ENCODE measurements at places on chromosomes 7 and 10.

GRCh38 chr7:105769901-105770628 is 106.3 kb downstream of the ATXN7L1 start:
- peak; percentile 45 for DNase-seq

DNA sequence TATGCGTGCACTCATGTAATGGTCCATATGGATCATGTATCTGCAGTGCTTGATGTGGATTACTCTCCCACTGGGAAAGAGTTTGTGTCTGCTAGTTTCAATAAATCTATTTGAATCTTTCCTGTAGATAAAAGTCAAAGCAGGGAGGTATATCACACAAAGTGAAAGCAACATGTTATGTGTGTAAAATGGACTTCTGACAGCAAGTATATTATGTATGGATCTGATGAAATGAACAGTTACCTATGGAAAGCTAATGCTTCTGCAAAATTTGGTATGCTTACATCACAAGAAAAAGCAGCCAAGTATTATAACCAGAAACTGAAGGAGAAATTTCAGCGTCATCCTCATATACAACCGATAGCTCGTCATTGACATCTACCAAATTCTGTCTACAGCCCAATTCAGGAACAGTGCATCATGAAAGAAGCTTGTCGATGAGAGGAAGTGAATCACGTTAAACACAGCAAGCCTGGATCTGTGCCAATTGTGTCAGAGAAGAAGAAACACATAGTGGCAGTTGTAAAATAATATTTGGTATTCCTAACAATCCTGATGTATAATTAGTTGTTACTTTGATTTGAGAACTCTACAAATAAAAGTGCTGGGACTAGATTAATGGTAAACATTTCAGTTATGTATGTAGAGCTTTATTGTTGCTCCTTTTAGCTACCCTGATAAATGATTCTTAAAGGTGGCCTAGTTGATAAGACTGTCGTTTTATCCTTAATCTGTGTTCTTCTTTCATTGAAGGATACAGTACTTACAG is 14.2 kb upstream of the SYPL1 start:
- DNase-seq = no peak

DNA sequence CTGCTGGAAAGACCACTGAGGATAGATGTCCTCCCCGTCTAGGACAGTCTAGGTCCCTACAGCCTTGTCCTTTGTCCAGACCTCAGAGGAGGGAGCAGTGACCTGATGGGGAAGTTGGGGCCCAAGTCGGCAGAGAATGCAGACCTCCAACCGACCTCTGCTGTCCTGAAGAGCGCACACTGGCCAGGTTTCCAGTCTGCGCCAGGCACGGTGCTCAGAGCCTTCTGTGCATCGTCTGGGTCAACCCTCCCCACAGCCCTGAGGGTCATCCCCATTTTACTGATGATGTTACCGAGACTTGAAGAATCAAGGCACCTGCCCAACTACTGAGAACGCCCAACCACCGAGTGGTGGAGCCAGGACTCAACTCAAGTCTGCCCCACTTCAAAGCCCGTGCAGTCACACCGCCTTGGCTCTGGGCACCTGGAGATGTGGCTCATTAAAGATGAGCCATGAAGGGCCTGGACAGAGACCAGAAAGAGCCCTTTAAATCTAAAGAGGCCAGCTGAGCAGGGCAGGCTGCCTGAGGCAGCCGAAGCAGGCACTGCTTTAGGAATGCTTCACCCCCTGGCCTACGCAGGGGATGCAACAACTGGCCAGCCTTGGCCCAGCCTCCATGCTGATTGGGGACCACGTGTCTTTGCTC is 4.4 kb downstream of the ITPRIP start:
- no peak for DNase-seq

GRCh38 chr10:73494213-73494612 is 1.6 kb downstream of the PPP3CB start:
- DNase-seq = no peak

DNA sequence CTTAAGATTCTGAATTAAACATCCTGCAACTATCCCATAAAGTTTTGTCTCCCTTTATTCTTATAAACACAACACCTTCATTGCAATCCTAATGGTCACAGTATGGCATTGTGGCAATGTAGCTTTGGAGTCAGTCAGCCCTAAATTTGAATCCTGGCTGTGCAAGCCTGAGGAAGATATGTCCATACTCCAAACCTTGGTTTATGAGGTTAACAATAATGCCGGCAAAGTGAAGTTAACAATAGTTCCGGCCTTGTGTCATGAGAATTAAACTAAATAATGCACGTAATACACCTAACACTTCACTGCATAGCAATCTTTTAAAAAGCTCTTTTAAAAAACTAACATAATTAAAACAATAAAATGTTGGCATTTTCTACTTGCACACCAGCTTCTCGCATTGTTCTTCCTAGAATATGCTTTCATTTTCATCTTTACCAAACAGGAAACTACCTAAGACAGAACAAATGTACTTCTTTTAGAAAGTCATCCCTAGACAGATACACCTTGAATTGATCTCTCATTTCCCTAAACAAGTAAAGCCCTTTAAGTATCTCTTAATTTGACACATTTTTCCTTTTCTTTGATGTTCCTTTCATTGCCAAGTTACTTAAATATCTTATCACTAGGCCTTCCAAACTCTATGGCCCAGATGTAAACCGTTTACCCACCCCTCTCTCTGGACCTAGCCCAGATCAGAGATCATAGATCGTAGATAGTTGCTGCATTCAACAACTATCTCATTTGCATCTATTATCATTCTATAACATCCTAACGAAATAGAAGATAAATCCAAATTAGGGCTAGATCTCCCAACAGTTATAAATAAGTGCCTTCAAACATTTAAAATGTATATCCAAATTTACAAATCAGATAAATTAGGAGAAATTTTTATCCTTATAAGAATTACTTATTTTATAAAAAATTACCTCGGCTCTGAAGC is 66.7 kb downstream of the CREB3L2 start:
- DNase-seq = no peak

- DNase-seq = no peak
Observed at GRCh38 chr7:41536122-41536872, 166.6 kb downstream of the INHBA start.

- DNase-seq = no peak
Observed at GRCh38 chr10:128875030-128875744, 591.9 kb upstream of the MGMT start.

DNA sequence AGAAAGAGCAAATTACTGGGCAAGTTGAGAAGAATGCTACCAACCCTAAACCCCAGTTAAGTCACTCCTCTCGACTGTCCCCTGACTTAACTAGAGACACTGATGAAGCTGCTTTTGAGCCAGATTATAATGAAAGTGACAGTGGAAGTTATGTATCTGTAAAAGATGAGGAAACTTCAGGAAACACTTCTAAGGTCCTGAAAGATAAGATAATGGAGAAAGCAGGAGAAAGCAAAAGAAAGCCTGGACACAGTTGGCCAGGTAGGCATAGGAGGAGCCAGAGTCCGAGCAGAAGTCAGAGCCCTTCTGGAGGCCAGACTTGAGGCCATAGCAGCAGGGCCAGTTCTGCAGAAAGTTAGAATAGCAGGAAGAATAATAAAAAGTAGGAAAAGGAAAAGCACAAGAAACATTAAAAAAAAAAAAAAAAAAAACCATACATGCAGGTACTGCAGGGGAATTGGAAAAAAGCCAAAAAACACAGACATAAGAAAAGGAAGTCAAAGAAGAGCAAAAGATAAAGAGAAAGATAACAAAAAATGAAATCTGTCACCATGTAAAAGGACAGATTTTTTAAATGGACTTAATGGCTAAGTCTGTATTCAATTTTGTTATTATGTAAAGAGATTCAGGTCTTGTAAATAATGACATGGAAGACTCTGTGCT is 101.0 kb upstream of the KCNMA1 start:
- DNase-seq = no peak

DNA sequence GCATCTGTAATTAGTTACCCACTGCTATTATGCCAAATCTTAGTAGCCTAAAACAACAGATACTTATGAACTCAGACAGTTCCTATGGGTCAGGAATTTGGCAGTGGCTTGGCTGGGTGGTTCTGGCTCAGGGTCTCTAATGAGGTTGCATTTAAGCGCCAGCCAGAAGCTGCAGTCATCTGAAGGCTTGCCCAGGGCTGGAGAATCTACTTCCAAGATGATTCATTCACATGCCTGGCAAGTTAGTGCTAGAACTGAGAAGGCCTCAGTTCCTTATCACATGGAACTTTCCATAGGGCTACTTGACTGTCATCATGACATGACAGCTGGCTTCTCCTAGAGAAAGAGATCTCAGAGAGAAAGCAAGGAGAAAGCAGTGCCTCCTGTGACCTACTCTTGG is 121.3 kb downstream of the AVL9 start:
- no peak for DNase-seq

GRCh38 chr10:79941585-79942210 is 7.2 kb downstream of the SFTPD start:
- DNase-seq = no peak

DNA sequence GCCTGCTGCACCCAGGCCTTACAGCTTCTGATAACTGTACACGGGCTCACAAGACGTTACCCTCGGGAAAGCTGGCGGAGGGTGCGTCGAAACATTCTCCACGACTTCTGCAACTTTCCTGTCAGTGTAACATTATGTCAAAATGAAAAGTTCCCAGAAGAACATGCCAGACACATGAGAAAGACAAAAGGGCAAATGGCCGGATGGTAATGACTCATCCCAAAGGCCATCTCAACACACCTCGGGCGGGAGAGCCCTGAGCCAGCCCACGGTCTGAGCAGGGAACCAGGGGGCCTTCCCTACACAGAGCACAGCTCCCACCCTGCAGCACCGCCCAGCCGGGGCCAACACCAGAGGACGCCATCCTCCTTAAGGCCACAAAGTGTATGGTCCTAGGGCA is 118.7 kb downstream of the MAD1L1 start:
- no peak for DNase-seq

- DNase-seq = no peak
Observed at GRCh38 chr7:157807510-157807909, 470.7 kb downstream of the DNAJB6 start.

DNA sequence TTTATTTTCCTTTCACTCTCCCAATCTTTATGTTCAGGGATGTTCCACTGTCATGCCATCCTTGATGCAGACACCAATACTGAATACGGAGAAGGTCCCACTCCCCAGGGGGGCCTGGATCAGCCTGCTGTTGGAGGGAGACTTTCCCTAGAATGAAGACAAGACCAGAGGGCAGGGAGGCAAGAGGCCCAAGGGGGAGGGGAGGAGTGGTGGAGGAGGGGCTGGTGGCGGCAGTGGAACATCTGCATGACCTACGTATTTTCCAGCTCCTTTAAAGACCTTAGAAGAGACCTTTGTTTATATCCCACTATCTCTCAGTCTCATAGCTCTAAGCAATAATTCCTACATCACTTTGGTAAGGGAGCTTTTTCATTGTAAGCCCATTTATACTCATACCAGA is 183.0 kb downstream of the HECW1 start:
- no peak for DNase-seq

GRCh38 chr10:130902471-130902870 is 409.1 kb downstream of the TCERG1L start:
- DNase-seq = no peak

GRCh38 chr7:81081616-81082015 is 162.8 kb upstream of the SEMA3C start:
- DNase-seq = no peak

GRCh38 chr7:4073750-4074149 is 608.3 kb upstream of the FOXK1 start:
- peak; percentile 1 for DNase-seq

GRCh38 chr10:25017154-25017590 is 760 bp downstream of the THNSL1 start:
- peak; percentile 36 for DNase-seq

DNA sequence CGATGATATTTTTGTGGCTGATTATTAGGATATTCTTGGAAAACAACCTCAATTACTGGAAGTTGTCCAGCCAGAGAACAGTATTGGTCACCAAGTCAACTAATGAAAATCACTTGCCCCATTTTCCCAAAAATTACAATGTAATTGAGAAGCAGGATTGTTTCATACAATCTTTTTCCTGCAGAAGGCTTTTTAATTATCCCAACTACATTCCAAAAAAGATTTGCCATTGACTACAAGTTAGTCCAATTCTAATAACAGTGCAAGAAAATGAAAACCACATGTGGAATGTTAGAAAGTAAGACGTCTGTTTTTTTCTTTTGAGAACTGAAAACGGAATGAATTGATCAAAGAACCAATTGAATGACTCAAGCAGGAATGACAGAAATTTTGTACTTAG is 1195.8 kb downstream of the SORCS1 start:
- no peak for DNase-seq

- DNase-seq = peak; percentile 14
Observed at GRCh38 chr7:311796-312195, 21.8 kb downstream of the FOXL3 start.

GRCh38 chr10:112738606-112739591 is 211.1 kb upstream of the TCF7L2 start:
- DNase-seq = no peak

- DNase-seq = no peak
Observed at GRCh38 chr7:118259115-118259514, 34.6 kb downstream of the ANKRD7 start.

DNA sequence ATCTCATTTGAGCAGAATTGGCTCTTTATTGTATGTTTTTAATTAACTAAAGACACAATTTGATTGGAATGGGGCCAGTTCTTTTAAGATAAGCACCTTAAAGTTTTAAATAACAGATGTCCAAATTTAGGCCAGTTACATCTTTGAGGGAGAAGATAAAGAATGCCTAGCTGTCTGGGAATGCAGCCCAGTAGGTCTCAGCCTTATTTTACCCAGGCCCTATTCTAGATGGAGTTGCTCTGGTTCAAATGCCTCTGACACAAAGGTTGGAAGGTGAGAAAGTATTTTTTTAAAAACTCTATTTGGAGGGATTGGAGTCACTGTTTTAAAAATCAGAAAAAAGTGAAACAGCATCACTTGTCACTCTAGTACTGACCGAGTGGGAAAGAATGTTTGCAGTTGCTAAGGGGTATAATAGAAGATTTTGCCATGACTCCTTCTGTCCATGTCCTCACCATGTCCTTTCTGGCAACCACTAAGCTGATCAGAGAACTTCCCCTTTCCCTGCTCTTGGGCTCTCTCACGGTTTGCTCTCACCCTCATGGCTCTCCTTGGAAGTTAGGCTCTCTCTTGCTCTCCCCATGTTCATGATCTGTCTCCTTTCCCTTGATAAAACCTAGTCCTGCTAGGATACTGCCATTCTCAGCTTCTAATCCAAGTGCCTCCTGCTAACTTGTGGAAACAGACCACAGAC is 238.2 kb upstream of the AGK start:
- no peak for DNase-seq

DNA sequence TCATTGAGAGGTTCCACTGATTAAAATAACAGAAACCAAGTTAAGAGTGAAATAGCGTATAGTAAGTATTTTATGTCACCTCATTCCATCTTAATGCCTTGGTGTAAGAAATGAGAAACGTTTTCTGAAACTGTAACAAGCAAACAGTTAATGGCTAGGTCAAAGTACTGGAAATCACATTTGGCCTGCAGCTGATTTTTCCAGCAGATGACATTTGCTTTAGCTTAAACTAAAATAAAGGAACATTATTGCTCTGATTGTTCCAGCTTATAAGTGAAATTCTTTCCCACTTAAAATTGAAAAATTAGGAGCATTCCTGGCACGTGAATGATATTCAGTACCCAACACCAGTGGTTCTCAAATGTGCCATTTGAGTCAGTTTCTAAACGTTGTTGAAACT is 213.6 kb upstream of the DPP6 start:
- no peak for DNase-seq

GRCh38 chr10:31771331-31771831 is 157.2 kb downstream of the ARHGAP12 start:
- no peak for DNase-seq
